ENCODE measurements at places on chromosomes 3 and 15.
A peak's percentile ranks its signal among the peaks of the same experiment; 100 is the strongest.

DNA sequence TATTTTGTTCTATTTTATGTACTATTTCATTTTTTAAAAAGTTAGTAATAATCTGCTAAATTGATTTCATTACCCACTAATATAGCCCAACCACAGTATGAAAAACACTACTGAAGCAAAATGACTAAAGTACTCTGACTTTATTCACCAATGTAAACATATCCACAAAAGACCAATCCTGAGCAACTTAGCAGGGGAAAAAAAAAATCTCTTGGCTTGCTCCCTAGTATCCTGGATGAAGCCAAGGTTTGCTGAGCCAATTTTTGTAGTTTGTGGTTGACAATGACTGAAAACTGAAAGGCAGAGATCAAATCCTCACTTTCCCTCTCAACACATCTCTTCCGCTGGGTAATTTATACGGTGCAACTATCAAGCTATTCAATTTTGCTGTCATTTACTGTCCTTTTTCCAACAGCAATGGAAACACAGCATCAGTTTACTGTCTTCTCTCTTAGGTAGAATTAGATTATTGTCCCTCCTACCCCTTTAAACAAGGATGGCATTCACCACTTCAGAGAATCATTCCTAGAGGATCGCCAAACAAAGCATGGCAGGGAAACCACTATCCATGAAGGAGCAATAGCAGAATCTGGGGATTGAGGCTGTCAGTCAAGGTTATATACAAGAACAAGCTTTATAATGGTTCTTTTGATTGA, 149.7 kb downstream of the THRB start:
- DNase-seq, result no peak

GRCh38 chr15:91887321-91887720, 33.8 kb downstream of the SLCO3A1 start:
- no peak for DNase-seq

GRCh38 chr3:155745795-155746550, 1.1 kb upstream of the PLCH1 start:
- no peak for DNase-seq

DNA sequence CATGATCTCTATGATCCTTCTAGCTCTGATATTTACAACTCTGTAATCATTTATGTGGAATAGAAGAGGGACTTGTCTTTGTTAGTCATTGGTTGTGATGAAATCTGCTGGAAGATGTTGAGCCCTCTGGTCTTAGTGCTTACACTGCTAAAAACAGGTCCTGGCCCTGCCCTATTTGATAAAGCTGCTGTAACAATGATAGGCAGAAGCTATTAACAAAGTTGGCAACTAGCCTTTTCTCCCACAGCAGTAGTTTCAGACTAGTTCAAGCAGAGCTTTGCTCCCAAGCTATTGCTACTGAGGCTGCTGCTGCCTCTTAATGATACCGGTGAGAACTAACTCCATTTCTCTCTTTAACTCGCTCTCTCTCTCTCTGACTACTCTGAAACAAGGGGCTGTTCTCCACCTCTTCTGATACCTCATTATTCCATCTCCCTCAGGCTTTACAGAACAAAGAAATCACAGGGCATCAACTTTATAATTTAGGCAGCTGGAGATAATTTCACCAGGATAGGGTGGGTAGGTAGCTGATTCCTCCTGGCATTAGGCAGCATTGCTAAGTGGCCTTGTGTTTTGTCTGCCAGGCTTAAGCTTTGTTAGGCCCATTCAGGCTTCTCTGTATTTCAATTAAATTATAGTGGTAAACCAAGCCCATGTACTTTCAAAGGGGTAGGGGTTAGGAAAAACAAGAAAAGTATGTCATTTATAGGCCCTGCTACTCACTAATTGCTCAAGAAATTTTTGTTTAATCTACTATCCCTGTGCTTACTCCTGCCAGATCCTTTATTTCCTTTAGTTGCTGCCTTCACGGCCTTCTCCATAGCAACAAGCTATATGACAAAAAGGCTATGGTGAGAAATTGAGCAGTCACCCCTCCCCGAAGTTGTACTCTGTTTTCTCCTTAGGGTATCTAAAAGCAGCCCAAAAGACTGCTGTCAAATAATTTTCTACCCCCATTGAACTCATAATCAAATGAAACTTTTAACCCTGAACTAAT, 139.6 kb downstream of the RBPMS2 start:
- DNase-seq, result peak; percentile 23

- DNase-seq, result no peak
These were observed 10.7 kb upstream of the ZXDC start for GRCh38 chr3:126486360-126486847.

DNA sequence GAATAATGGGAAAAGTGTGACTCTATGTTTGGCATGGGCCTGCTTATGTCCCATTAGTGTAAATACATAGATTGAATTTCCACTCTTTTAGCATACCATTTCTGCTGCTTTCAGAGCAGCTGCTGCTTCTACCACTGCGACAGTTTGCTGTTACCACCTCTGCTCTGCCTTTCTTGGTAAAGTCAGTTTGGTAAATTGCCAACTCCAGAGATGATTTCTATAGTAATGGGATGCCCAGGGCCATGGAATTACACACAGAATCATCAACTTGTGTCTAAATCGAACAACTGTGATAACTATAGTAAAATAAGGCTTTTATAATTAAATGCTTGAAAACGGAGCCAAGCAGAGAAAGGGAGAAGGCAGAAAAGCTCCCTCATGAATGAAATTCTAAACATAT, 168.4 kb upstream of the VEPH1 start:
- no peak for DNase-seq

GRCh38 chr3:127590282-127590592, 296 bp downstream of the TPRA1 start:
- no peak for DNase-seq

DNA sequence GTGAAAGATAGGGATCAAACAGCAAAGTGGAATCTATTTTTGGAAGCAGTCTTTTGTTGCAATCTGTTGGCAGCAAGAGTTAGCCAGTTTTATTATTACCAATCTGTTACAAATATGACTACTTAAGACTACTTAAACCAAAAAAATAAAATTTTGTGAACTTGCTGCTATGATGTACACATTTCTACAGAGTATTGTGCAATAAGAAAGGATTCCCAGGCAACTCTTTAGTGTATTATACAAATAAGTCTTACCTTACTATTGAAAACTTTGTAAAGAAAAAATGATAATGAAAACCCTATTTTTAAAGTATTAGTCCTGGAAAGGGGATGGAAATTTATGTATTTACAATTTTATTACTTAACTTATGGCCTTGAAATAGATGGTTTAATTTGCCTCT, 44.7 kb downstream of the CADM2 start:
- no peak for DNase-seq

- DNase-seq, result no peak
These were observed 23.9 kb upstream of the TXNRD3 start for GRCh38 chr3:126678693-126679317.

DNA sequence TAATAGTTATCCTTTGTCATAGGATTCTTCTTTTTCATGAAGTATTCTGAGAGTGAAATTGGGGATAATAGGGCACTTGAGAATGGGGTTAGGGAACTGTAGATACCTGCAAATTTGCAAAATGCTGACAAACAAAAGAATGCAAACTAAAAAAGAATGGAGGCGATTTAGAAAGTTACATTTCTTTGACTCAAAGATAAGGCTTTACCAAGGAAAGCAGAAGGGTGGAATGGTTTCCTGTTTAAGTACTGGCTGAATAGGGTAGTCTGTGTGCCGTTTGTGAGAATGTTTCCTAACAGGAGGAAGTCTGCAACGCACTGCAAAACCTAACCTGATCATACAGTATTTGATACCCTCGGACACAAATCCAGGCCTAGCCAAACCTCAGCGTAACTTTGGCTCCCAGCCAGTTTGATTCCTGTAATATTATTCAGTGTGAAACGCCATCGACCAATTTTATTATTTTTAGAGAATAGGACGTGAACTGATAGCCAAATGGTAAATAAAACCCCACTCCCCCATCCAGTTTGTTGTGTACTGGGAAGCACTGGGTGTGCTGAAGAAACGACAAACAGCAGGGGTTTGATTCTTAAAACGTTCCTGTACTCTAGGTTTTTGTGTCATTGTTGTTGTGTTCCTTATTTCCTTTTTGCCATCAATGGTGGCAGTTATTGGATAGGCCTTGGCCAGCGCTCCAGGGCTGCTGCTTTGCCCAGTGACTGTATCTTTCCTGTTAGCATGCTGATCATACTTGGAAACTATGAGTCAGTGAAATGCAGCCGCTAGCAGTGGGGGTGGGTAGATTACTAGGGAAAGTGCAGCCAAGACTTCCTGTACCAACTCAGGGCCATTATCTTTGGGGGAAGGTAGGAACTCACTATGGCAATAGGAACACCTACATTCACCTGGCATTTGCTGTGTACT, 148.0 kb upstream of the TBL1XR1 start:
- DNase-seq, result peak; percentile 80

DNA sequence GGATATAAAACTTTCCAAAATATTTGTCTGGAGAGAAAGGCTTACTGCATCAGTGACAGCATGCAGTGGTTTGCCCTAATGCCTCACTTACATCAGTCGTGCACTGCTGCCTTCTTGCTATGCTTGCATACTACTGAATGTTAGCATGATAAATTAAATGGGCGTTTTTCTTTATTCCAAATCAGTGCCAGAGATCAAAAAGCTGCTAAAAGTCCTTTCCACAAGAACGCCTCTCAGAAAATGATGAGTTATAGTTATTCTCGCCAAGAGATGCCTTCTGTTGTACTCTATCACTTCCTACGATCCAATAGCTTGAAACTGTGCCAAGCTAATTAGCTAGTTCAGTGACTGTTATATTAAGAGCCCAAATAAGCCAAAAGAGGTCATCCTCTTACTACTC, 345.8 kb upstream of the ROBO2 start:
- DNase-seq, result no peak

DNA sequence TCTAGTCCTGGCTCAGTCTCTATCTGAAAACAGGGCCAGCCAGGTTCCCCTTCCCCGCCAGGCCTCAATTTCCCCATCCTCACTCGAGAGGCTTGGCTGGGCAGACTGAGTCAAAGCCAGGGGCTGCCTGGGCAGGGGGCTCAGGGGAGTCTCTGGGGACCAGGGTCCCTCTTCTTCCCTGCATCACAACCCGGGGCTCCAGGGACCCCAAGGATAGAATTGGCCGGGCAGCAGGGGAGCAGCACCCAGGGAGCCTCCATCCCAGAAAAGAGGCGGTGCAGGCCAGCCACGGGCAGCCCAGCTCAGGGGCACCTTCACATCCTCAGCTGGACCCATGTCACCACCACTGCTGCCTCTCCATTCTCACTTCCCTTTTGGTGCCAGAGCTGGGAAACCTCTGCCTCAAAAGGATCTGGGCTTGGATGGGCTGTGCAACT, 13.3 kb upstream of the PLXND1 start:
- DNase-seq, result no peak

GRCh38 chr3:116188231-116188785, 257.0 kb downstream of the LSAMP start:
- DNase-seq, result no peak

DNA sequence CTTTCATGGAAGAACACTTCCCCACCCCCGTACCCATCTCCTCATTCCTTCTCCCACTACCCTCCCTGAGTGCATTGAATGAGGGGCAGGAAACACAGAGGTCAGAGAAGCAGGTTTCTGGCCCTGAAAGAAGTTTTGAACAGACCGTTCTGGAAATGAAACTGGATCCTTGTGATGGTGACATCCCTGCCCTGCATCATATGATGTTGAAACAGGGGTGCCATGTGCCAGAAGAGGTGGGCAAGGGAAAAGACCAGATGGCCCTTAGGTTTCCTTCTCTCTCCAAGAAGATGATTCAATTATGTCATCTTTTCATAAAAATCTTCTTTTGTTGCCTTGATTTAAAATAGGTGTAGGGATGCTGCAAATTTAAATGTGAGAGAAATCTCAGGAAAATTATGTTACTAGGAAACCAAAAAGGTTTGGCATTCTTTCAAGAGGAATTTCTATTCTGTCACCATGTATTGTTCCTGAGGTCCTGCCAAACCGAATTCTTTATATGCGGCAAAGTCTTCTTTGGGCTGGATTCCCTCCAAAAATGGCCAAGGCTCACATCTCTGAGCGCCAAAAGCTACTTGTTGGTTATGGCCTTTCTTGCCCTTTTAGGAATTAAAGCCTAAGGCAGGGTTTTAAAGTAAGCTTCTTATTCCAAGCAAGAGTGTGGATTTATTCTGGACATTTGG, 19.9 kb upstream of the TNFAIP8L3 start:
- no peak for DNase-seq

DNA sequence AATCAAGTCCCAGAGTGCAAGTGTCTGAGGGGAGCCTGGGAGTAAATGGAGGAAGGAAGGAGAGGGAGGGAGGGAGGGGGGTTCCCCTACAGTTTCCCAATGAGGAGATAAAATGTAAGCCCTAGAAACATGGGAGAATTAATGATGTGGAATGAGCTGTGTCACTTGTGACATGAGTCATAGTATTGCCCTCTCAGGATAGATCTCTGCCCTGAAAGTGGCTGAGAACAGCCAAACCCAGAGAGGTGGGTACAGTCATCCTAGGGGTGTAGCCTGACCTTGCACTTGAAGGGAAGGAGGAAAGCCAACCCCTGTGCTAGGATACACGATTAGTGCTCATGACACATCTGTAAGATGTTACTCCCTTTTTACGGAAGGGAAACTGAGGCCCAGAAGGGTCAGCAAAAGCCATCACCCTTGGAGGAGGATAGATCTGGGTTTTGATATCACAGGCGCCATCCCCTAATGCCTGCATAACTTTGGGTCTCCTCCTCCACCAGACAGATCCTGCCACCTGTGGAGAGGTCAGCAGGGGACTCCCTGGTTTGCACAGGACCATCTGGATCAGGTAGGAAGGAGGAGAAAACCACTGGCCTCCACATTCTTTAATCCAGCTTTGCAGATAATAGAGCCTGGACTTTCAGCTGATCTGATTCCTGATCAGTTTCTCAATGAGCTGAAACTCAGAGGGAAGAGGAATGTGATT, 23.1 kb upstream of the USP3 start:
- DNase-seq, result no peak

- DNase-seq, result no peak
These were observed 26.6 kb downstream of the SLC28A1 start for GRCh38 chr15:84910928-84911623.
